Activated naive CD4-positive, alpha-beta T cell treated with anti-CD3 and anti-CD28 coated beads, Interleukin-2, amount 50 U/mL, for 16 hours (primary cell): ENCODE measurements at places on chromosomes 12 and 14.
A peak's percentile ranks its signal among the peaks of the same experiment; 100 is the strongest.

GRCh38 chr14:104399432-104400155 is 180.0 kb upstream of the C14orf180 start:
- no peak for DNase-seq

GRCh38 chr14:103502877-103503276 is 19.8 kb downstream of the CKB start:
- DNase-seq: no peak

- peak; percentile 70 for DNase-seq
Measured at GRCh38 chr14:21024585-21025370, at the start of gene NDRG2. NDRG2 (minus strand) TSS chr14:21025061; CDS start chr14:21023315, 1,746 bp downstream.

DNA sequence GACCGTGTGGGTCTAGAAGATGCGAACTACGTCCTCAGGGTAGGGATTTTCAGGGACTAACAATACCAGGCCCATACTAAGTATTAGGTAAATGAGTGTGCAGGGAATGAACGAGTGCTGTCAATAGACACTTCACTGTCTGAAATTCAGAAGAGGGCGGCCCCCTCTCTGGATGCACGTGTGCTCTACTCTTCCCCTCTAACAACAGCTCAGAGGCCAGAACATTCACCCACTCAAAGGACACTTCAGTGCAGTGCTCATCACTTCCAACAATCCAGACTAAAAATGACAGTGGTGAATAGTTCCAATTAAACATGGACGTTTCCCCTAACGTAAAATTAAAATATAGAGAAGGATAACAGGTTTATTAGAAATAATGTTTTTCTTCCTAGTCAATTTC is 199.9 kb downstream of the CALM1 start:
- DNase-seq: no peak

- DNase-seq: no peak
Measured at GRCh38 chr12:64186789-64187188, 35.3 kb downstream of the KICS2 start.

GRCh38 chr12:118292836-118293235 is 79.9 kb downstream of the TAOK3 start:
- no peak for DNase-seq

GRCh38 chr14:81946834-81947798 is 413.5 kb upstream of the SEL1L start:
- no peak for DNase-seq

GRCh38 chr12:113052326-113052725 is 4.2 kb upstream of the DTX1 start:
- no peak for DNase-seq

DNA sequence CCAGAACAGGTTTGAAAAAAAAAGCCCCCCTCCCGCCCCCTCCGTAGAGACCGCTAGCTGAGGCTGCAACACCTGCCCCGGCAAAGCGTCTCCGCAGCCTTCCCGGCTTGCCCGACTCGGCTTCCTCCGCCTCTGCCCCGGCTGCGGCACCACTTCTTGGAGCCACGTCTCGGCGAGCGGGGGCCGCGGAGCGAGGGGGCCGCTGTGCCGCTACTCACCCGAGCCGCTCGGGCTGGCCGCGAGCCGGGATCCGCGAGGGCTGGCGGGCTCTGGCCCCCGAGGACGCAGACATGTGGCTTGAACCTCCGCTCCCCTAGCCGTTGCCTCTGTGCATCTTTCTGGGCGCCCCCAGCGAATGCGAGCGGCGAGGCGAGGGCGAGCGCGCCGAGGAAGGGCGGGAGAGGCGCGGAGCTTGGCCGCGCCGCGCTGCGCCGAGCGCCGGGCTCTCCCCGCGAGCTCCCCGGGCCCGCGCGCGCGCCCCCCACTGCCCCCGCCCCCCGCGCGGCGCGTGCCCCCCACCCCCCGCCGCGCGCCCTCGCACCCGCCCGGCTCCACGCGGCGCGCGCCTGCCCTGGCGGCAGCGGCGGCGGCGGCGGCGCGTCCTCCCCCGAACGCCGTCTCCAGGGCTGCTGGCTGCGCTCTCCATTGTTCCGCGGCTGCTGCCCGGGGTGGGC is 249.5 kb downstream of the APAF1 start:
- DNase-seq: no peak

DNA sequence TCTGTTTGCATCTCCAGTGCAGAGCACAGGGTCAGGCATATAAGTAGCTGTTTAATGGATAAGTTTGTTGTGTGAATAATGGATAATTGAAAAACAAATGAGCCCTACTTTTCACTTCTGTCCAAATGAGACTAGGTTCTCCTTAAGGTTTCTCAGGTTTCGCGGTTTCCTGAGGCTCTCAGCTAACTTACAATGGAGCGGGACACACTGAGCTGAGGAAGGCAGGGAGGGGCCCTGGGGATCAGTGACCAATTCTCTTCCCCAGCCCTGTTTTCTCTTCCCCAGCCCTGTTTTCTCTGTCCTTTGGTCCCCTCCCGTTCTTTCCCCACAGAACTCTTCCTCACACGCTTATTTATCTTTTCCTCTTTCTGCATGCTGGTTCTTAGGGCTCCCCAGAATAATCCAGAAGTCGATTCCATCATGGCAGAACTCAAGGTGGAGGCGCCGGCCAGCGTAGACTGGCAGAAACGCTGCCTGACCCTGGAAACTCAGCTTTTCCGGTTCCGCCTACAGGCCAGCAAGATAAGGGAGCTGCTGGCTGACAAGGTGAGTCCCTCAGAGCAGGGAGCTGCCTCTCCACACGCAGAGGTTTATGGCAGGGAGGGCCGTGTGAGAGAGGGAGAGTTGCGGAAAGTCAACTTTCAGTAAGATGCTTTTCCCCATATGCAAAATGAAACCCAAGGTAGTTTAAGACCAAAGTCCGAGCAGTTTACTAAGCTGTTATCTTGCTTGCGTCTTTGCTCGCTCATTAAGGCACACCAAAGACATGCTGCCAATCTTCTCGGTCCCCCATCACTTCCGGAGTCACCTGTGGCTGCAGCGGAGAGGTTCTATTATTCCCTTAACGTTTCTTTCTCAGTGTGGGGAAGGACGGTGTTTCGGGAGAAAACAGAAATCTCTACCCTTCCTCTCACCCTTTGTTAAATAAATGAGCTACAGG is 8.6 kb downstream of the PLEKHH1 start:
- no peak for DNase-seq

DNA sequence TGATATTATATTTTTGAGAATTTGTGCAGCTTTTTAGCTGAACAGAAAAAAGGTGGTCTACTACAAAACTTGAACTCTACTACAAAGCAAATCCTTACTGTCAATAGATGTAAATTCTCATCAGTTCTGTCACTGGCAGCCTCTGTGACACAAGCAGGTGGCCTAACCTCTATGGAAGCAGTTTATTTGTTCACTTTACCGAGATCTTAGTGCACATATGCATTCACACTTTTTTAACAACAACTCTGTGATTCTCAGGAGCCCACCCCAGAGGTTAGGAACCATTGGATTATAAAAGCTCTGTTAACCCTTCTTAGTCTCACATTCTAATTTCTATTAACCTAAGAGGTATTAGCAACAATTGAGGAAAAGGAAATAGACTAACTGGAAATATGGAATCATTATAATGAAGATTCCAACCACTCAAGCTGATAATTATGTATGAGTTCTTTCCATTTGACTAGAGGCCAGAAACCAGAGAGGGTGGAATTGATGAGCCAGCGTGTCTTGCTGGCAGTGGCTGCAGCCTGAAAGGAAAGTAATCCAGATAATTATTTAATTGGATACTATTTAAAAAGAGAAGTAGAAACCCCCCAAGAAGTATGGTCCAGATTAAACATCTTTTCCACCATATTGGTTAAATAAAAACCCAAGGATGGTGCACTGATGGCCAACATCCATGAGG is 451.1 kb downstream of the TMEM117 start:
- DNase-seq: no peak

DNA sequence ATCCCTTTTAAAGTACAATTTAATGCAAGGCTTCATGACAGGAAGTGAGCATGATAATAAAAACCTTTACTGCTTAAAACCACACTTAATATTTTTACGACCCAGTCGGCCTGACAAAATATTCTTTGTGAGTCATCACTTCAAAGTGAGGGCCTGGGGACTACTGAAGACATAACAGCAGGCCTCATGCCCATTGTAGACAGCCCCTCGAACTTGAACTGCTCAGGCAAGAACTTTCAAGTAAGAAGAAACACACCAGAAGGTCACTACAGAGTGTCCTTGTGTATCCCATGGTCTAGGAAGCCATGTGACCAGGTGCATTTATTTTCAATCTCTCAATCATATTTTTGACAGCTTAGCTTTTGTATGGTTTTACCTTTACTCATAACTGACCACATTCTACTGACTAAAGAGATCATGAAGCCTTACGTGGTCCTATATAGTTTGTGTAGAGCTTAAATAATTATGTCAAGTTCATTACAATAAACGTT is 61.4 kb upstream of the MANSC4 start:
- no peak for DNase-seq

DNA sequence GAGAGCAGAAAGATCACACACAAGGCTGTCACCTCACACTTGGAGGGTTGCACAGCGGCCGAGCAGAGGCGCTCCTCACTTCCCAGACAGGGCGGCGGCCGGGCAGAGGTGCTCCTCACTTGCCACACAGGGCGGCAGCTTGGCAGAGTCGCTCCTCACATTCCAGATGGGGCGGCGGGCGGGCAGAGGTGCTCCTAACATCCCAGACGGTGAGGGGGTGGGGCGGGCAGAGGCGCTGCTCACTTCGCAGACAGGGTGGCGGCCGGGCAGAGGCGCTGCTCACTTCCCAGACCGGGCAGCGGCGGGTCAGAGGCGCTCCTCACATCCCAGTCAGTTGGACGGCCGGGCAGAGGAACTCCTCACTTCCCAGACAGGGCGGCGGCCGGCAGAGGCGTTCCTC is 9.1 kb downstream of the TMBIM4 start:
- DNase-seq: no peak

DNA sequence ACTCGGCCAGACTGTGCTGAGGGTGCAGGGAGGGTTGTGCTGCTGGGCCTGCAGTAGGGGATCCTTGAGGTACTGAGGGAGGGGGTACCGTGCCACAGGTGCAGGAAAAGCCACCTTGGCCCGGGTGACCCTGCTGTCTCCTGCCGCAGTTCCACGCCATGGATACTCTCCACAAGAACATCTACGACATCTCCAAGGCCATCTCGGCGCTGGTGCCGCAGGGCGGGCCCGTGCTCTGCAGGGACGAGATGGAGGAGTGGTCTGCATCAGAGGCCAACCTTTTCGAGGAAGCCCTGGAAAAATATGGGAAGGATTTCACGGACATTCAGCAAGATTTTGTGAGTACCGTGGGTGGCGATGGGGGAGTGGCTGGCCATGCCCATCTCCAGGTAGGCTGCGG is 14.0 kb upstream of the CRIP2 start:
- DNase-seq: no peak

DNA sequence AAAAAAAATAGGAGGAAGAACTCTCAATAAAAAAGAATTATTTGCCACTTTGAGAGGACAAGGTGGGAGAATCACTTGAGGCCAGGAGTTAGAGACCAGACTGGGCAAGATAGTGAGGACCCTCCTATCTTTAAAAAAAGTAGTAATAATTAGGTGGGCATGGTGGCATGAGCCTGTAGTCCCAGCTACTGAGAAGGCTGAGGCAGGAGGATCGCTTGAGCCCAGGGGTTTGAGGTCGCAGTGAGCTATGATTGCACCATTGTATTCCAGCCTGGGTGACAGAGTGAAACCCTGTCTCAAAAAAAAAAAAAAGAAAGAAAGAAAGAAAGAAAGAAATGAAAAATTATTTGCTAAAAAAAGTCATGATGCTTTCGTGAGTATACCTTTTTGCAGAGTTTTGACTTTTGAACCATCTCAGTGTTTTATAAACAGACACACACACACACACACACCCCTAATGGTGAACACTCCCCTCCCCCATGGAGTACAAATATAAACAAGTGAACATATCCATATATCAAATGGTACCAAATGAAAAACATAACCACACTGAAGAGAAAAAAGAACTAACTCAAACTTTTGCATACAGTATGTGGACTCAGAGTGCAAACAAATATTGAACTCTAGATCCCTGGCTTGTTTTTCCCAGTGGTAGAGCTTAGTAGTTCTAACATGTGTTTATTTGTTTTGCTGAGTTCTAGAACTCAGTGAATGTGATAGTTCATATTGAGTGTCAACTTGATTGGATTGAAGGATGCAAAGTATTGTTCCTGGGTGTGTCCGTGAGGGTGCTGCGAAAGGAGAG is 27.7 kb upstream of the DNM1L start:
- no peak for DNase-seq

- no peak for DNase-seq
Measured at GRCh38 chr12:8014836-8015235, 17.7 kb upstream of the FOXJ2 start.

DNA sequence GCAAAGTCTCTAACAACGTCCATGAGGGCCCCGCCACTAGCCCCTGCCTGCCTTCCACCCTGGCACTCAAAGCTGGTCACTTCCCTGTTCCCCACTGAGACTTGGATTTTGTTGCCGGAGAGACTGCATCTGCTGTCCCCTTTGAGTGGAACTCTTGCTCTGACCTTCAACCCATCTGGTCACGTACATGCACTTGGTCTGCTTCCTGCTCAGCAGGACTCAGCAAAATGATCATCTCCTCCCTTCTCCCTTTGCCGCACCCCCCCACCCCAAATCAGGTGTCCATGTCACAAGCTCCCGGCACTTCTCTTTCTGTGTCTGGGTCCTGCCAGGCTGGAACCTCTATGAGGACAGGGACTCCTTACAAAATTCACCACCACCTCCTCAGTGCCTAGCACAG is 180.9 kb downstream of the CHST11 start:
- DNase-seq: no peak

DNA sequence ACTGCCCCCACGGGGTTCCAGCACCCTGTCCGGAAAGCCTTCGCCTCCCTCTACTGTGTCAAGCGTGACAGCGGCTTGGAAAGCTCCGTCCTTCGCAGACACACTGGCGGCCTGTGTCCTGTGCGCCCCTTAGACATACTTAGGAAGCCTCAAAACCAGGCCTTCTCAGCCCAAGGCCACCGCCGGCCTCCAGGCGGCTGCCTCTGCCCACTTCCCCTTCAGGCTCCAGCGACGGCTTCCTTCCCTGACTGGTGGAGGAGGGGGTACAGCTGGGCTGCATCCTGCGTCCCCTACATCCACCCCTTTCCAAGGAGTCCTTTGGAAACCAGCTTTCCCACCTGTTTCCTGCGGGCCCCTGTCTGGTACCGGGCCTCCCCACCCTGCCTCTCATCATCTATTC is 2.5 kb upstream of the CACNA2D4 start:
- no peak for DNase-seq

DNA sequence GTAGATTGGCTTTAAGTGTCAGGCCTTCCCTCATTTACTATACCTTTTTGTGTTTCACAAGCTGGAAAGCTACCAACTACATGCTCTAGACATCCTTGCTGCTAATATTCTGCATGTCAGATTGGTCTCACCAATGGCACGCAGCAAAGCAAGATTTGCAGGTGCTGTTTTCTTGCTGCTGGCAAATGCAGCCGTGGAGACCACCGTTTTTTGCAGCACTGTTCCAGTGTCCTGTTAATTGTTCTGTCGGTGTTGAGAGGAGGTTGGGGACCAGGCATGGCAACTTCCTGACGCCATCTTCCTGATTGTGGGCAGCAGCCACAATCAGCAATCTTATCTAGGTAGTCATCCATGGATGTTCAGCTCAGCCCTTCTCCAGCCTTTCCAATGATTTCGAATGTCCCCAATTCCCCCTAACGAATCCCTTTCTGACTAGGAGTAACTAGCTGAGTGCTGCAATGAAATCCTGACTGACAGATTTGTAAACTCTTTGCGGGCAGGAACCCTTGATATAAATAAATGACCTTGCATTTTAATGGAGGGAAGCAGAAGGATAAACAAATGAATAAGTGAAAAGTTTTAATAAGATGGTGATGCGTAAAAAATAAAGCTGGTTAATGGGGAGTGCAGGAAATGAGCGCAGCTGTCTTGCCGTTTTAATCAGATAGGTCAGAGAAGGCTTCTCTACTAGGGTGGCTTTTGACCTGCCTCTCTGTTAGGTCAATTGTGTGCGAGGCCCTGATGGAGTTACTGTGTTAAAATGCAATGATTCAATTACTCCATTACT is 574 bp upstream of the CRADD start:
- DNase-seq: no peak
